ENCODE measurements at places on chromosomes 4 and X.

DNA sequence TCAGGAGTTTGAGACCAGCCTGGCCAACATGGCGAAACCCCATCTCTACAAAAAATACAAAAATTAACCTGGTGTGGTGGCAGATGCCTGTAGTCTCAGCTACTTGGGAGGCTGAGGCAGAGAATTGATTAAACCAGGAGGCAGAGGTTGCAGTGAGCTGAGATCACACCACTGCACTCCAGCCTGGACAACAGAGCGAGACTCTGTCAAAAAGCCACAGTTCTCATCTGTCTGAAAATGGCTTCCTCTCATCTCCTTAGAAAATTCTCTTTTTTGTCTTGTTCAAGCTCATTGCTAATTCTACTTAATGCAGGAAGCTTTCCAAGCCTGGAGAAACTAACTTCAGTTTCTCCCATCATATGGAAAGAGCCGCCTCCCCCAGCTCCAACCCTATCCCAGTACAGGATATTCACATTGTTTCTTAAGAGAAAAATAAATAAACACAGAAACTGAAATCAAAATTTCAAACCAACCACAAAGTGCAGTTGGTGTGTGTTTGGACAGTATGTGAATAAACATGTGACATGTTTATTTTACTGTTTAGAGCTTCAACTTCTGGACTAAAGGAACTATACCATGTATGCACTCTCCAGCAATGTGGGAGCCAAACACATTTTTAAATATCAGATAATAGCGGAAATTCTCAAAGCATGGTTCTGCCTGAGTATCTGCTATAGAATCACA is 55.0 kb upstream of the GAB1 start:
- no peak for DNase-seq

- DNase-seq: no peak
Observed at GRCh38 chr4:71141125-71141524, 147.7 kb downstream of the DCK start.

- no peak for DNase-seq
Observed at GRCh38 chrX:136643243-136643642, 4.7 kb upstream of the CD40LG start.

DNA sequence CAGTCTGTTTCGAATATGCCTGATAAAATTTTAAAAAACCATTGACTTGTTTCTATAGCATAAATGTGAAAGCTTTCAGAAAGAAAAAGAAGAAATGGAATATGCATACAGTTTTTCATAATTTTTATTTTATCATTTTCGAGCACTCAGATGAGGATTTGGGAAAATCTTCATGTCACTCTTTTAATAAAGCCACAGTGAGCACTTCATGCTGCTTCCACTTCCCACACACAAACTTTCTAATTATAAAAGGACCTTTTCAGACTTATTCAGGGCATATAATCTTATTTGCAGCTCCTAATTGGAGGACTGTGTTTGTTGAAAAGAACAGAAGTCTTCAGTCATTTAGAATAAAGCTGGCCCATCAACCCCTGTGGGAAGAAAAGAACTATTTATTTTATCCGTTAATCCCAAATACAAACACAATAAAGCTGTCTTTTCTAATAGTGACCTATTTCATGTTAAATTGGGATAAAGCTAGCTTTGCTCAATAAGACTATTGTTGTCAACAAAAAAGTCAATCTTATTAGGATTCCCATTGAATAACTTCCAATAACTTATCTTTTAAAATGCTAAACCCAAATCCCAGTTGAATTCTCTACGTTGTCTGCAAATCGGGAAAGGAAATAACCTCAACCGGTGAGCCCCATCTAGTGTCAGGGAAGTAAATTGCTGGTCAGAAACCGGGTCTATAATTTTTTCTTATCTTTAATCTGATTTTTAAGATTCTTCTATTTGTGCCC is 211.5 kb downstream of the PDGFRA start:
- no peak for DNase-seq

DNA sequence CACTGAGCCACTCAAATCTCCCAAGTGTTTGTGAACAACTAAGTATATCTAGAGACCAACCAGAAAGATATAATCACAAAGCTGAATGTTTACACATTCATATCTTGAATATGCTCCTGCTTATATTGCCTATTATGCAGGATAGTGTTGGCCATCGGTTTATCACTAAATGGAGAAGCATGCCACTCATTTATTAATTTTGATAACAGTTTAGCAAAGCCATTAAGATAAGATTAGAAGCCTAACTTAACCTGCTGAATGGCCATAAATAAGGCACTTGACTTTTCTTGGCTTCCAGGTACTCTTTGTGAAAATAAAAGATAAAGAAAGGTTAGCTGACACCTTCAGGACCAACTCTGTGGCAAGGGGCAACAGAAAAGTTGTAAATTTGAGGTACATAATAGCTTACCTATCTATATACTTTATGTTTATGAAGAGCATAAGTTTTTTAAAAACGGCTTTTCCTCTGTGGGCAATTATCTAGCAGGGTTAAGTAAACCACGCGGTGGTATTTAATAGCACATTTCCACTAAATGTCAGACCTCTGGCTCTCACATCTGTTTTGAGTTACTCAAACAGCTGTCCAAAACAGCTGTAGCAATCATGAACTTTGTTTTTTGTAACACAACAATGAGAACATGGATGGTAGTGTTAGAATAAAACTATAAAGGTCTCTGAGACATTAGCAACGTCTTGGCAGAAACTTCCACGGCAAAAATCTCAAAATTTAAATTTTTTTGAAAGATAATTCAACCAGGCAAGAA is 58.8 kb upstream of the FTHL17 start:
- DNase-seq: no peak

DNA sequence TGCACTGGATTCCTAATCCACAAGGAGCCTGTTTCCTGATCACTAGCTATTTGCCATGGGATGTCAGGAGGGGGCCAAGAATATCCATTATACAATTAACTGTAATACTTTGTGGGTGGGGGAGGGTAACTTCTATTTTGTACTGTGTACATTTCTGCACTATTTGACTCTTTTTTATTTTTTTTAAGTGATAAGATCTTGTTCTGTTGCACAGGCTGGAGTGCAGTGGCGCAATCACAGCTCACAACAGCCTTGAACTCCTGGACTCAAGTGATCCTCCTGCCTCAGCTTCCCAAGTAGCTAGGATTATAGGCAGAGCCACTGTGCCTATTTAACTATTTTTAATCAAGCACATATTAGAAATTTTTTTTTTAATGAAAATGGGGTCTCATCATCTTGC is 134.1 kb downstream of the ELOVL6 start:
- no peak for DNase-seq

DNA sequence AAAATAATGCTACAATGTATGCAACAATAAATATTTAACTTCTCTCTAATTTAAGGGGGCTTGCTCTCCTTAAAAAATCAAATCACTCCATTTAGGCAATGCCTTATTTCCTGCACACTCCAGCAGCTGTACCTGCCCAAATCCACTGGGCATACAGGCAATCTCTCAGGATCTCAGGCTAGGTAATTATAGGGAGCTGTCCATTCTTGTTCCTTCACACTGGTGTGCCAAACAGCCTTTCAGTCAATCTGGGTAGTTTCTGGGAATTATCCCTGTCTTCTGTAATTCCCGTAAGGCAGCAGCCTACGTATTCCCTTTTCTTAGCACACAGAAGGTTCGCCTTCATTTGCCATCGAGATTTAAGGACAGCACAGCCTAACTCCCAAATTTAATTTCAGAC is 922.6 kb upstream of the SLIT2 start:
- DNase-seq: no peak

GRCh38 chrX:46311581-46312120 is 233.6 kb downstream of the ZNF674 start:
- DNase-seq: no peak

DNA sequence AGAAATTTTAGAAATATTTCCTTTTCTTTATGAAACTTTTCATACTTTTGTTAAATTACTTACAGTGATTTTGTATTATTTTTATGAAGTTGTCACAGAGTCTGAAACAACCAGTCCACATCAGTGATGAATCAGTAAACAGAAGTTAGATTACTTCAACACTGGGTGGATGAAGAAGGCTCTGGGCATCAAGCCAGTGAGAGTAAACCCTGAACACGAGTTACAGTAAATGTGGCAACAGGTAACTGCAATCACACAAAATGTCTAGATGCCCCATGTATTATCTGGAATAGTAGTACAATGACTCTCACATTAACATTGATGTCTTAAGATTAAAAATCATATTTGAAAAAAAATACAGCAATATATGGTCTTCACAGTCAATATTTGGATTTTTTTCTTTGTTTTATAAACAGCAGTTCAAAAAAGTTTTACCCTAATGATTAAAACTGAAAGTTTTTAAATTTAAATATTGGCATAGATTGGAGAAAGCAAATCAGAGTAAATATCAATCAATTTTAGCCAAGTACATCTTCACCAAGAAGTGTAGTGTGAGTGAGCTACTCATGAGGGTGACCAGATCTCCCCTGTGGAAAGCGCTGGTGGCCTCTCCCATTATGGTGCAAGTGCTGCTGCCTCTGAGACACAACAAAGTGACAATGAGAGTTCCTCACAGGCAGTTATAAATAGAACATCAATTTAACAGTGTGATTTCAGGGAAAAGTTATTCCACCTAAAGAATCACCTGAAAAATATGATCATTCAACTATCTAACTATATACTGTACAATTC is 63.2 kb upstream of the UGT2B7 start:
- no peak for DNase-seq

- no peak for DNase-seq
Observed at GRCh38 chr4:99847362-99847976, 30.8 kb downstream of the DAPP1 start.

DNA sequence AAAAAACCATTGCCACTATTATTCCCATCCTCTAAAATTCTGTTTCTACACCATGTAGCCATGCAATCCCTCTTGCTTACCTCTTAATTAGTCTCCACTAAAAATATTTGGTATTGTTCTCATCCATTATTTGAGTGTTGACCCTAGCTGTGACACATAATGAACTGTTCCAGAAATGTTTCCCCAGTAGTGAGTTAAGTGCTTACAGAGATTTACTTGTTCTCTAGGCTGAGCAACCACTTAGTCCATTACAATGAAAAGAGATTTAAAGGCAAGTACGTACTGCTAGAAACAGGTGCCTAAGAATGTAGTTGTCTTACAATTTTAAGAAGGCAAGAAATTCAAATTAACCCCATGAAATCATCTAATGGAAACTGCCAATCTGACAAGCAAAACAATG is 112.7 kb upstream of the PTPN13 start:
- DNase-seq: no peak

DNA sequence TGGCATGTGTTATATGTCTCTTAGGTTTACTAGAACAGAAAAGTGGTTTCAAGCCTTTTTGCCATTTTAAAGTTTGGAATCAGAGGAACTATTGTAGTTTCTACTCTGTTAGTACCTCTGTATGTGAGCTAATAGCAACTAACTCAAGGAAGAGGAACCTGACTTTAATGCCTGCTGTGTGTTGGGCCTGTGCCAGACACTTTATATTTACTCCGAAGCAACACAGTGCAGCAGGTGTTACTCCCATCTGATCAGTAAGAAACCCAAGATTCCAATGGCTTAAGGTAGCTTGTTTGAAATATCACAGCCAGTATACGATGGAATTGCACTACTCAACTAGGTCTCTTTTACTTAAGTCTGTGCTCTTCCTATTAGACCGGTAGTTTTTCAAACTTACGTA is 79.2 kb downstream of the USP9X start:
- DNase-seq: no peak

- no peak for DNase-seq
Observed at GRCh38 chr4:87657525-87657924, 7.4 kb downstream of the DMP1 start.

DNA sequence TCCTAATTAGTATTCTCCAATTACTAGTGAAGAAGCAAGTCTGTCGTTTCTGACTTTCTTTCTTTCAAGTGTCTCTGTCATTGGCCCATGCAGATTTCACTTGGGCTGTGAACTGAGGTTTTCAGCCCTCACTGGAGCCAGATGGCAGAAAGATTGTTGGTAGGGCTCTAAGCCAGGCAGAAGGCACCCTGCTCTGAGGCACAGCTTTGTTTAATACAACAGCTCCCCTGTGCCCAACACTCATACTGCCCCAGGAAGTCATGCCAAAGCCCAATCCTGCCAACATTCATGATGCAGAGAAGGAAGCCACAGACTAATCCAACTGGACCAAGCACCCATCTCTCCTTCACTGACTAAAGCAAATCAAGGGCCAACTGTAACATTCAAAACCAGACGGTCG is 117.1 kb upstream of the FRG1 start:
- DNase-seq: no peak

GRCh38 chr4:73621357-73621756 is 1.1 kb upstream of the RASSF6 start:
- no peak for DNase-seq

GRCh38 chrX:149004936-149005335 is 500.2 kb downstream of the IDS start:
- DNase-seq: no peak

DNA sequence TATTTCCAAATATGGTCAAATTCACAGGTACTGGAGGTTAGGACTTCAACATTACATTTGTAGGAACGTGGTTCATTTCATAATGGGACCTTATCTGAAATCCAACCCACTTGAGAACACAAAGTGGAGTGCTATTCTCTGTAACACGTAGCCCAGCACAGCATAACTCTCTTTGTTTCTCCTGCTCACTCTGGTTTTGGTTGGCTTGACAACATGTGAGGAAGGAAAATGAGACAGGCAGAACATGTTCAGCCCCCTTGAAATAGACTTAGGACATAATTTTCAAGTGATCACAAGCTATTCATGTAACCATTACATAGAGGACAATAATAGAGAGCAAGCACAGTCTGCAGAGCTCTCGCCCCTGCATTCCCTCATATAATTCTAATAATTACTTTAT is 115.1 kb upstream of the SMIM10 start:
- DNase-seq: no peak

- DNase-seq: no peak
Observed at GRCh38 chr4:22986881-22987280, 294.1 kb downstream of the GBA3 start.
